Heart left ventricle (tissue), 16 donors: ENCODE measurements at places on chromosomes 13 and 19.

DNA sequence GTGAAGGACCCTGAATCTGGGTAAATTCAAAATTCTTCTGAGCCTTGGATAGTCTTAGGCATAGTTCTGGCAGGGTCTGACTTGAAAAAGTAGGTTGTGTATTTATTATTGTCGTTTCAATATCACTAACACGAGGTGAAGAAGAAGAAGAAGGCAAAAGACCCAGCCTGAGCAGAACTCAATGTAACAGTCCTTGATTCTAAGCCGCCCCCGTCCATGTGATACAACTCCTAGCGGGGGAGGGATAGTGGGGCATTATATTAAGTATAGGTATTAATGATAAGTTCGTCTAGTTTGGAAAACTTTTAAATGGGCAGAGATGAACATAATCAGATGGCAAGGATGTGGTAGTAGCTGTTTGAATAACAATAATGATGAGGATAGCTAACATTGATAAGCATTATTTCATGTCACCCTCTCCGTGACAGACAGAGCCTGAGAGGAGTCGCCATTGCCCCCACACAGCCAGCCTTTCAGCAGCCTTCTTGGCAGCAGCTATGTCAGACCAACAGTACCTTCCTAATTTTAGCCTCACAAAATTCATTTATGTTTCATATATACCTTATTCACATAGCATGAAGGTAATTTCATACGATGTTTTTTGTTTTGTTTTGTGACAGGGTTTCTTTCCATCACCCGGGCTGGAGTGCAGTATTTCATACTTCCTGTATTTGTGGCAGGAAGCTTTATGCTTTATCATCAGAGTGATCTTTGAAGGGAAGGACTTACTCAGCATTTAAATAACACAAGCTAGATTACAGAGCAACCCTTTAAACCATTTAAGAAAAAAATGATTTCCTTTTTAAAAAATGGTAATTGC is 64.4 kb upstream of the NPAS1 start:
- no peak for DNase-seq

GRCh38 chr19:30792561-30793505 is 420.6 kb downstream of the ZNF536 start:
- DNase-seq: no peak

DNA sequence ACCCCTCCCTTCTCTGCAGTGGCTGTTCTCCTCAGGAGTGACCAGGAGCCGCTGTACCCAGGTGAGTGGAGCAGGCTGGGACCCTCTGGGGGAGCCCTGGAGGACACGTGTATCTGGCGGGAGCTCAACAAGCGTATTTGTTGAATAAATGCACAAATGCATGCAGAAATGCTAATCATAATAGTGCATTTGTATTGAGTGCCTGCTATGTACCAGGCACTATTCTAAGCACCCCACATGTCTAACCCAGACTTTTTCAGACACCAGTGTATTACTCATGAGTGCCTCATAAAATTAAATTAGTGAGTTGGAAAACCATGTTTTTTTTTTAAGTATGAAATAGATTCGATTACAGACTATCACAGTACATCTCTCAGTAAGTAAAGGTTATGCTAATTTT is 7.9 kb downstream of the HPN start:
- DNase-seq: no peak

GRCh38 chr13:41909506-41909905 is 51.4 kb downstream of the VWA8 start:
- no peak for DNase-seq

DNA sequence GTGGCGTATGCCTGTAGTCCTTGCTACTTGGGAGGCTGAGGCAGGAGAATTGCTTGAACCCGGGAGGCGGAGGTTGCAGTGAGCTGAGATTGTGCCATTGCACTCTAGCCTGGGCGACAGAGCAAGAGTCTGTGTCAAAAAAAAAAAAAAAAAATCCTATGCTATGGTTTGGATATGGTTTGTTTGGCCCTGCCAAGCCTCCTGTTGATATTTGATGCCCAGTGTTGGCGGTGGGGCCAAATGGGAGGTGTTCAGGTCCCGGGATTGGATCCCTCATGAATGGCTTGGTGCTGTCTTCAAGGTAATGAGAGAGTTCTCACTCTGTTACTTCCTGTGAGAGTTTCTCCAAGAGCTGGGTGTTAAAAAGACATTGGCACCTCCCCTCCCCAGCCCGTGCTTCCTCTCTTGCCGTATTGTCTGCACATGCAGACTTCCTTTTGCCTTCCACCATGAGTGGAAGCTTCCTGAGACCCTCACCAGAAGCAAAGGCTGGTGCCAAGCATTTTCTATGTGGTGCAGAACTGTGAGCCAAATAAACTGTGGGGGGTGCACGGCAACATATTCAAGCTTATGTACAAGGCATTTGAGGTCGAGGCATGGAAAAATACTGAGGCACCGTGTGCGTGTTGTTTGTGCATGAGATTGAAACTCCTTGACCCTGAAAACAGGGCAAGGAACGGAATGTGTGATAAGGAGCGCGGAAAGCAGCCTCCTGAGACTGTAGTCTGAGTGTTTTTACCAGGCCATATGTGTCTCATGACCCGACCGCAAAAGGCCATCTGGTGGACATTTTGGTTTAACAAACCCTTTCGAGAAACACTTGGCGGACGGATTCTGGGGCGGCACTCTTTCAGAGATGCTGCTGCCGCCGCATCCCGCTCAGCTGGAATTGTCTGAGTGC is 7.3 kb downstream of the SIGLEC9 start:
- peak; percentile 57 for DNase-seq

- no peak for DNase-seq
These were observed 465.7 kb downstream of the MYO16 start for GRCh38 chr13:109095126-109095525.

DNA sequence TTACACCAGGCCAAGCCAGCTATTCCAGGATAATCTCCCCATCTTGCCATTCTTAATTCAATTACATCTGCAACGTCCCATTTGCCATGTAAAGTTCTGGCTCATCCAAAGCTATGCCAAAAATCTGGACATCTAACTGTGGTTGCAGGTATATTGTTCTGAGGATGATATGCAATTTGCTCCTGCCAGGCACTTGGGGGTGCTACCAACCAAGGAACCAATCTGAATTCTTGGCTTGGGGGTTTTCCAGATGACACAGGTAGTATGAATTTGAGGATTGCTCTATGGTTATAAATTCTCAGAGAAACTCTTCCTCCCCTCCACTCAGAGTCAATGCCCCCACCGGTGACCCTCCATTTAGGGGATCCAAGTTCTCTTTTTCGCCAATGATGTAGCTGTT is 33.0 kb downstream of the CRYL1 start:
- DNase-seq: no peak

- no peak for DNase-seq
These were observed 24.7 kb downstream of the PNPLA6 start for GRCh38 chr19:7560255-7560654.

- DNase-seq: no peak
These were observed 1653.4 kb downstream of the SLITRK5 start for GRCh38 chr13:89324582-89324981.

- peak; percentile 70 for DNase-seq
These were observed 450 bp downstream of the SELENOW start for GRCh38 chr19:47778954-47779351.

- no peak for DNase-seq
These were observed 10.8 kb upstream of the CCNA1 start for GRCh38 chr13:36421447-36421846.

- DNase-seq: no peak
These were observed 87.0 kb upstream of the HTR2A start for GRCh38 chr13:46983881-46984280.

GRCh38 chr19:2795827-2796658 is 10.7 kb downstream of the THOP1 start:
- no peak for DNase-seq

- no peak for DNase-seq
These were observed 71.4 kb downstream of the DGKH start for GRCh38 chr13:42119875-42120274.

DNA sequence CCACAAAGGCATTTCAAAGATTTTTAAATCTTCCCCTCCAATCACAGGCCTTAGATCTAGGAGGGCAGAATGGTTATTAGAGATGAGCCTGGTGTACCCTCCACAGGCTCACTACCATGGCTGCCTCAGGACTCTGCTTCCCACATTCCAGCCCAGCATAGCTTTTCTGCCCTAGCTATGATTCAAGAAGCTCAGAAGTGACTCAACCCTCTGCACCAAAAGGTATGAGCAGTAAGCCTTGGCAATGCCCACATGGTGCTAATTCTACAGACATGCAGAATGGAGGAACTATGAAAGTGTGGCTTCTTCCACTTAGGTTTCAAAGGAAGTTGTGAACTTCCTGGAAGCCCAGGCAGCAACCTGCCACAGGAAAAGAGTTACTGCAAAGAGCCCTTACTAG is 786.2 kb downstream of the SLITRK6 start:
- DNase-seq: no peak

- DNase-seq: peak; percentile 14
These were observed 7.2 kb downstream of the VSTM2B start for GRCh38 chr19:29532956-29533355.

GRCh38 chr13:32391101-32391619 is 36.8 kb downstream of the N4BP2L1 start:
- DNase-seq: no peak

GRCh38 chr13:43787997-43788396 is 1.2 kb upstream of the ENOX1 start:
- DNase-seq: no peak

- no peak for DNase-seq
These were observed 94.7 kb downstream of the PTPRS start for GRCh38 chr19:5245631-5246553.

DNA sequence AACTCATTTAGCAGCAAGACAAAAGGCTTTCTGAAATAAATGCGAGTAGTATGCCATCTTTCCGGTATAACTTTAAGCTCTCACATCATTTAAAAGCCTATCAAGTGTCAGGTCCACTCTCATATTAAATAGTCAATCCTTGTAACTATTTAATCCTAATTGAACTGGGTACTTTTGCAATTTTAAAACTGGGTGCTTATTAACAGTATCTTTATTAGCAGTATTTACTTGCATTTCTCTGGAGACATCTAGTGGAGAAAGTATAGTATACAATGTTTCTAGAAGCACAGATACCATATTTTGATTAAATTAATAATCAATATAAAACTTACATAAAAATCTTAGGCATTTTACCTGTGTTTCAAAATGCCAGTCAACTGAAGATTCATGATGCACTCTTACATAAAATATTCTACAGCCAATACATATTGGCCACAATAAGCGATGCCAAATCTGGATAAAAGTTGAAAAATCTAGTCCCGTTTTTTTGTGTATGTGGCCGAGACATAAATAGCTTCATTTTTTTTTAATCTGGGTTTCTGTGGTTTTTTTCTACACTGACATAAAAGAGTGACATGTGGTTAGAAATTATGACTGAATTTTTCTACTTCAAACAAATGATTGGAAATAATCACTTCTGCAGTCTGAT is 4.3 kb upstream of the POSTN start:
- no peak for DNase-seq
